Peyer's patch (tissue), 4 donors: ENCODE measurements at places on chromosomes 16 and 17.
A peak's percentile ranks its signal among the peaks of the same experiment; 100 is the strongest.

DNA sequence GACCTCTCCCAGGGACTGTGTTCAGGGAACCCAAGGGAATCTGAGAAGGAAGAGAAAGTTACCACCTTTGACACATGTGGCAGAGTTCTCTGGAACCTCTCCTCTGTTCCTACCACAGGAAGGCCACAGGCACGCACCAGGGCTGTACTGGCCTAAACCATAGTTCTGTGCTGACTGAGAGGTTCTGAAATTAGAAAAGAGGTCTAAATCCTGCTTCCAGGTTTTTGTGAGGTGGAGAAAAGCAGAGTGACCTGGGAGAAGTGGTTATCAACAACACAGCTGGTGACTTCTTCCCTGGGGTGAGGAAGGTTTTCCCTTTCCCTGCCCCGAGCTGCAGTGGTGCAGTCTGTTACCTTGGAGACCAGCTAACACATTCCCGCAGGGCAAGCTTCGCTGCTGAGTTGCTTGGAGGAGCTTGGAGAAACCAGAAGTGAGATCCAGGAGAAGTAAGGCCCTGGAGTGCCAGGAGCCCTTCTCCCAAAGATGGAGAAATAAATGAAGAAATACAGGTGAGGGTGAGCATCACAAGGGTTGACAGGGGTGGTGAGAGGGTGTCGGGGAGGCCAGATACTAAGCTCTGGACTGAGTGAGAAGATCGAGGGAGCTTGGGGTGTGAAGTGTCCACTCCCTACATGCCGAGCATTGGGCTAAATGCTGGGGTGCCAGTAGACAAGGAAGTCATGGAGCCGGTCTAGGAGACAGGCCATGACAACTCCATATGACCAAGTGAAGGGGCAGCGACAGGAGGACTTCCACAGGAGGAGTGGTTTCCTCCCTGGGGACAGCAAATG is at the start of gene VWA3A:
VWA3A (plus strand) TSS at position 399 of the 791 bp plus-strand sequence; CDS start at position 496, 97 bp downstream.
- no peak for DNase-seq

GRCh38 chr17:4540687-4541327 is 14.4 kb downstream of the MYBBP1A start:
- no peak for DNase-seq

- no peak for DNase-seq
Measured at GRCh38 chr16:4089251-4089810, 26.9 kb downstream of the ADCY9 start.

DNA sequence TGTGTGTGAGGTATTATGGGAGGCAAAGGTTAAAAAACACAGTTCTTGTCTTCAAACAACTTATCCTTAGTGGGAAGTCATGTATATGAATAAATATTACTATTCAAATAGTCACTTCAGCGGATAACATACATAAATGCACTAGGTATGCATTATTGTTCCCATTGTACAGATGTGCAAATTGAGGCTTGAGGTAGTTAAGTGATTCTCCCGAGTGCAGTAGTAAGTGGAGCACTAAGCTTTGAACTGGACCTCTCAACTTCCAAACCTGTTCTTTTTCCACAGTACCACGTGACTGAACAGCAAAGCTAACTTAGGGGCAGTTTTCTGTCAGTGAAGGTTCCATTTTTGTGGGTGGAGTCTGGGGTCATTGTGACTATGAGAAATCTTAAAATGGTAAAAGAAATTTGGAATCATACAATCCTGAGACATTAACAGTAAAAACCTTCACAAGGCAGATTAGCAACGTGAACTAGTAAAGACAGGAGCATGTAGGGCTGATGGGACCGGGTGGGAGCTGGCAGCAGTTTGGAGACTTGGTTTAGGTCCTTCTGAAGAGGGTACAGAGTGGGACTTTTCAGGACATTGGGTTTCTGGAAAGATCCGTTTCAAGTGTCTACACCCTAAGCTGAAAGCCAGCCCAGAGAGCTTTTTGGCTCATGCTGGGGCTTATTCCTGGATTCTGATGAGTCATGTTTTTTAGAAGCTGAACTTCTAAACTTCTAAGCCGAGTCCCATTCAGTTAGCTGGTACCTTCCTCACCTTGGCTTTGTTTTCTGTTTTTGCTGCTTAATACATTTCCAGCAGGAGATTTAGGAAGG is 204.9 kb downstream of the PRKCA start:
- no peak for DNase-seq

- DNase-seq = no peak
Measured at GRCh38 chr16:799948-800833, at the start of gene GNG13. TSS of gene GNG13 (minus strand) at chr16:800734. CDS start at chr16:799077, 1,657 bp downstream.

GRCh38 chr16:58938811-58939210 is 204.7 kb upstream of the GOT2 start:
- DNase-seq = no peak

- DNase-seq = no peak
Measured at GRCh38 chr17:48792033-48792798, 24.8 kb downstream of the TTLL6 start.

DNA sequence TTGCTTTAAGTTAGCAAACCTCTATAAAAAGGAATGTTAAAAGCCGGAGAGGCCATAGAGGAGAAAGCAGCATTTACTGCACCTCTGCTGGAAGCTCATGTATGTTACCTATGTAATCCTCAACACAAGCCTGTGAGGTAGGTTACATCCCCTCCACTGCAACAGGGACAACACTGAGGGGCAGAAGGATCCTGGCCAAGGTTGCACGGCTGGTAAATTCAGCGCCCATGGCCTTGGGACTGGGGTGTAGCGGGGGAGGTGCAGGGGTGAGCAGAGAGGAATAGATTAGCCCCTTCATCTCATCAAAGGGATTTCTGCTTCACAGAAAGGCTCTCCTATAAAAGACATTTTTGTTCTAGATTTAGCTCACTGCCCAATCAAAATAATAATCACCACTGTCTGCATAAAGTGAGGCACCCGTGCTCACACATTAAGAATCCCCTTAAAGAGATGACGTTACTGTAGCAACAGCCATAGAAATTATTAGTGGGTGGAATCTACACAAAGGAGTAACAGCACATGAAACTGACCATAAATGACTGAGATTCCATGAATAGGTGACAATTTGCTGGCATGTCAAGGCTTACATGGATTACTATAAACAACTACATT is 3.3 kb downstream of the ZCCHC14 start:
- no peak for DNase-seq

- peak; percentile 59 for DNase-seq
Measured at GRCh38 chr16:74999609-75000480, 1.0 kb downstream of the ZNRF1 start.

DNA sequence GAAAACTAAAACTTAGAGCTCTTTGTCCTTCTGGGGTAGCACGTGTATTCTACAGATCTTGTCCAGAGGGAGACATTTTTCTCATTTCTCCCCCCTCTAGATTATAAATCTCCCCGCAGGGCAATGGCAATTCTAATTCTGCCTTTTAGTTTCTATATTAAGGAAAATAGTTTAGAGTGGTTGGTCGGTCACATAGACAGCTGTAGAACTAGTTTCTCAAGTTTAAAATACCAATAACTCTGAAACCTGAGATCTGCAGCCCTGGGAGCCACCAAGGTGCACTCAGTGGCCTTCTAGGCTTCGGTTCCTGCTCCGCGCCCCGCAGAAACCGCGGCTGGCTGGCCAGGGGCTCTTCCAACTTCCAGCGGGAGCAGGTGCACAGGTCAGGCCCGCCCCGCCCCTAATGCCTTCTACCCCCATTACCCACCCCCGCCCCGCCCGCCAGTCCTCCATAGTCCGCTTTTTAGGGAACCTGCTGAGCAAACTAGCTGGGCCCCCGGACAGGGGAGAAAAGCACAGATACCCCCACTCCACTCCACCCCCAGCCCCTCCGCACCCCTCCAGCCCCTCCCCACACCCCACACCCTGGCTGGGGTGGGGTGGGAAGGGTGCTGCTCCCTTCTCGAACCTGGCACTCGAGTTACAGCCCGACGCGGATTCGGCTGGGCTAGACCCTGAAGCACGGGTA is 431 bp downstream of the SLFN11 start:
- peak; percentile 66 for DNase-seq

DNA sequence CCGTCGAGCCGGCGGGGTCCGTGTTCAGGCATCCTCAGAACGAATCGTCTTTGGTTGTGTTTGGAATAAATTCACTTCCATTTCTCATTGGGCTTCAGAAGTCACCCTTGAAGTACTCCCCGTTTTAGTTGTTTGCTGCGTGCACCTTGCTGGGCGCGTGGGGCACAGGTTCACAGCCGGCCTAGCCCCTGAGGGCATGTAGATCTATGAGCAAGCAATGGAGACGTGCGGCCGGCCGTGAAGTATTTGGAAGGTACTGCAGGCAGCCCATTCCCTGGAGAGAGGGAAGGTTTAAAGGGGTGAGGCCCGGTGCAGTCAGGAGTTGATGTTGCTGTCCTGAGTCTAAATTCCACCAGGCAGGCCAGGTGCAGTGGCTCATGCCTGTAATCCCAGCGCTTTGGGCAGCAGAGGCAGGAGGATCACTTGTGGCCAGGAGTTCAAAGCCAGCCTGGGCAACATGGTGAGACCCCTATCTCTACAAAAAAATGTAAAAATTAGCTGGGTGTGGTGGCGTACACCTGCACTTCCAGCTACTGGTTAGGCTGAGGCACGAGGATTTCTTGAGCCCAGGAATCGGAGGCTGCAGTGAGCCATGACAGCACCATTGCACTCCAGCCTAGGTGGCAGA is 714 bp downstream of the ACSF3 start:
- DNase-seq = no peak

GRCh38 chr16:68934402-68934801 is 91.1 kb downstream of the TANGO6 start:
- no peak for DNase-seq

DNA sequence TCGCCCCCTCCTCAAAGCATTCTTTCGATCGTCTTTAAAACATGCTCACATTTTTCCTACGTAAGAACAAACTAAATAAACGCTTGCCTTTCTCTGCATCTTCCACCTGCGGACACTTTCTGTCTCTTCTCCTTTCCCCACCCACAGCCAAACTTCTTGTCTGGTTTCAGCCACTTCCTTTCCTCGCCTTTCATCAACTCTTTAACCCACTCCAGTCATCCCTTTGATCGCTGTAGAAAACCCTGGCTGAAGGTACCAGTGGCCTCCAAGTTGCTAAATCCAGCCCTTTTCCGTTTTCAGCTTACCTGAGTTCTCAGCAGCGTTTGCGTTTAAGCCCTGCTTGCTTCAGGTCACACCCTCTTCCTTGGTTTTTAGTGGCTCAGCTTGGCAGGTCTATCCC is 483 bp downstream of the RPA1 start:
- no peak for DNase-seq

DNA sequence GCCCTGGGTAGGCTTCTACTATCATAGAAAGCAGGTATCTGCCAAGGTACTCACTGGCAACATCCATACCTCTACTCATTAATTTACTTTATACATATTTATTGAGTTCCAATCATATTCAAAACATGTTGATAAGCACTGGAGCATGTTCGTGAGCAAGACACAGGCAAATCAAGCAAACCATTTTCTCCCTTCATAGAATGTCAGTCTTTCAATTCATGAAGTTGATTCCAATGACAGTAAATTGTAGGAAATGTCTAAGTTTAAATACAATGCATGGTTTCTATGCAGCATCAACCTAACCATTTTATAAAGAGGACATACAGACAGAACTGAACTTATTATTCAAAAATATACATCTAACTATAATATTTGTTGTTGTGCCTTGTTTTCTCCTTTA is 978.6 kb downstream of the CDH8 start:
- DNase-seq = no peak

GRCh38 chr17:59311051-59311468 is 20.4 kb upstream of the YPEL2 start:
- DNase-seq = peak; percentile 62

GRCh38 chr17:60086818-60087591 is 8.3 kb upstream of the HEATR6 start:
- no peak for DNase-seq

- DNase-seq = no peak
Measured at GRCh38 chr16:68936736-68937631, 93.7 kb downstream of the TANGO6 start.

- no peak for DNase-seq
Measured at GRCh38 chr16:83110269-83110668, 483.5 kb downstream of the CDH13 start.

- no peak for DNase-seq
Measured at GRCh38 chr17:61321344-61321743, 78.3 kb upstream of the TBX2 start.

DNA sequence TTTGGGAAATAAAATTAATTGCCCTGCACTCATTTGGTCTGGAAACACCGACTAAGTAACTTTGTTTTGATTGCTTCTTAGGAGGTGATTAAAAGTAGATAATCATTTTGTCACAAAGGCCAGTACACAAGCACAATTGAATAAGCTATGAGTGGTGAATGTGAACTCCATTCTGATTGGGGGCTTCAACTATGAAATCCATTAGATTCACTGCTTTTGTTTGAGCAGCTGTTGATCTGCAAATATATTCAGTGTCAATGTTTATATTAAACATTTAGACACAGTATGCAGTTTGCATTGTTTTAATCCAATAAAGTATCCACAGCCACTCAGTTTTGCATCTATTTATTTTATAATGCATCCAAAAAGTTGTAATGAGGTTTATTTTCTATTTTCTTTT is 817.5 kb downstream of the CDH11 start:
- DNase-seq = no peak

- DNase-seq = peak; percentile 73
Measured at GRCh38 chr17:39701012-39701783, 1.3 kb downstream of the ERBB2 start.

DNA sequence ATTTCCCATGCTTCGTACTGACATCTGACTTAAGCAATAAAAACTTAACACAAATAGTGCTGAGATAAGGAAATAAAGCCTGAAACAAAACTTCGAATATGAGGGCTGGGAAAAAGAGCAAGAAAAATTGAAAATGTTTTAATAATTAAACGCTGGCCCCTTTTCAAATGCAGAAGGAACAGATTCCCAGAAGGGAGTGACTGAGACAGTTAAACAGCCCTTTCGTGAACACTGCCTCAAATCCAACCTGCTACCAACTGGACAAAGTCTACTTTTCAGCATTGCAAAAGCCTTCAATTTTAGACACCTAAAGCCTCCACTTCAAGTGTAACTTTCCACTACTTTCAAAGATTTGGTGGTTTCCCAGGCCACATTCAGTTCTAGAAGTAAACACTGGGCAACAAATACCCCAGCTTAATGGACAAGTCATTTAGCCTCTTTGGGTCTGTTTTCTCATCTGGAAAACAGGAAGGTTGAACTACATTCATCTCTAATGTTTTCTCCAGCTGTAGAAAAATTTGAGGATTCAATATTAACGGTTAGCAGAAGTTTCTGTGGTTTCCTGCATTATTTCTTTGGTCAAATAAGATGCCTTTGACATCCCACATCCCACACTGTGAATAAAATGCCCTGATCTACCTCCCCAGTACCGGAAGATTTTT is 11.8 kb downstream of the RFFL start:
- no peak for DNase-seq

DNA sequence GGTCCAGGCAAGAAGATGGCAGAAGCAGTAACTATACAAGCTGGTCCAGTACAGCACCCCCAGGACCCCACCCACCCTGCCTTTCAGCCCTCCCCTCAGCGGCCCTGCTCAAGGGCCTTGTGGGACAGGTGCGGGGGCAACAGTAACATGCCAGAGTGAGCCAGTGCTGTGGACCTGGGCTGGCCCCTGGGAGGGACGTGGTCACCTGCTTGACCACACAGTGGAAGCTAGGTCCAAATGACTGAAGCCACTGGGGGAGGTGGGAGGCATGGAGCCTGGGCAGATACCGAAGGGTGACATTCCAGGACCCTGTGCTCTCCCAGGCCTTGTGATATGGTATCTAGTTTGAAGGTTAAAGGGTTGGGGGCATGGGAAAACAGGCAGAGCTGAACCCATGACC is 17.3 kb downstream of the ATP6V0D1 start:
- DNase-seq = no peak
